ENCODE measurements at places on chromosomes 12 and 14.
A peak's percentile ranks its signal among the peaks of the same experiment; 100 is the strongest.

GRCh38 chr12:84058136-84058535, 854.5 kb downstream of the SLC6A15 start:
- DNase-seq, result peak; percentile 85

GRCh38 chr14:103508521-103509329, 13.9 kb downstream of the CKB start:
- no peak for DNase-seq

DNA sequence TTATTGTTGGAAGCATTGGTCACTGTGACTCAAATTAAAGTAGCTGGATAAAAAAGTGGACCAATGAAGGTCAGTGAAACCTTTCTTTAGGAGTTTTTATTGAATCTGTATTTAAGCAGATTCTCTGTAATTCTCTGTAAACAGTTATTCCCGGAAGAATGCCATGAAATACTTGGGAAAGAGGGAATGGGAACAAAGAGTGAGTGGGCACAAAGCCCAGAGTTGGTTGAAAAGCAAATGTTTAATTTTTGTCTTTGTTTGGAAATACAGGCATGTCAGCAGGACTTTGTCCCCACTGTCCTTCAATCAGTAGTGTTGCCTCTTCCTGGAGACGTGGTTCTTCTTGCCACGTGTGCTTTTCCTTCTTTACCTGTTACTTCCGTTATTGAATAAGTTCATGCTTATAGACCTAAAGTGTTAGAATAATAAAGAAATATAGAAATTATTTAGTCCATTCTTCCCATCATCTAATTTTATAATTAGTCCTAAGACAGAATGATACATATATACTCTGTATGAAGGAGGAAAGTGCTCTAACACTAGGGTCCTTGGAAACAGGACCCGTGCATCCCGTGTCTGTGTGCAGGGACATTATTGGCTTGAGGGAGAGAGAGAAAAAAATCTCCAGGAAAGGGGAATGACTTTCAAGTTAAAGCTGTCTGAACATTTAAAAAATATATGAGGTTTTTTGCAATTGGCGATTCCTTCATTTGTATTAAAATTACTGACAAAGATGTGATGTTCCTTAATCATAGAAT, 2.0 kb upstream of the ANG start:
- DNase-seq, result no peak

DNA sequence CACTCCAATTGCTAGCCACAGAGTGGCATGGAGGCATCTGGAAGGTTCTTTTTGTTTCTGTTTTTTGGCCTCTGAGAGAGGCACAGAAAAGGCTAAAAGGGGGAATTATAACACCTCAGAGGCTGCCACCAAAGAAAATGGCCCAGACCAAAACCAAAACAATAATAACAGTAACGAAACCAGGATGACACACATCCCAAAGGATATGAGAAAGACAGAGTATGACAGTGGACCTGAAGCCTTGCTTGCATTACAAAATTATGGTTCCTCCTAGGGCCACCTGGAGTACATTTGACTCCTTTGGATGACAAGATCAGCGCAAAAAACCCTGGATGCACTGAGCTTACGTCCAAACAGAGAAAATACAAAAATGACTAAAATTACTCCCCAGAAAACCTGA, 152.7 kb downstream of the AEBP2 start:
- DNase-seq, result no peak

DNA sequence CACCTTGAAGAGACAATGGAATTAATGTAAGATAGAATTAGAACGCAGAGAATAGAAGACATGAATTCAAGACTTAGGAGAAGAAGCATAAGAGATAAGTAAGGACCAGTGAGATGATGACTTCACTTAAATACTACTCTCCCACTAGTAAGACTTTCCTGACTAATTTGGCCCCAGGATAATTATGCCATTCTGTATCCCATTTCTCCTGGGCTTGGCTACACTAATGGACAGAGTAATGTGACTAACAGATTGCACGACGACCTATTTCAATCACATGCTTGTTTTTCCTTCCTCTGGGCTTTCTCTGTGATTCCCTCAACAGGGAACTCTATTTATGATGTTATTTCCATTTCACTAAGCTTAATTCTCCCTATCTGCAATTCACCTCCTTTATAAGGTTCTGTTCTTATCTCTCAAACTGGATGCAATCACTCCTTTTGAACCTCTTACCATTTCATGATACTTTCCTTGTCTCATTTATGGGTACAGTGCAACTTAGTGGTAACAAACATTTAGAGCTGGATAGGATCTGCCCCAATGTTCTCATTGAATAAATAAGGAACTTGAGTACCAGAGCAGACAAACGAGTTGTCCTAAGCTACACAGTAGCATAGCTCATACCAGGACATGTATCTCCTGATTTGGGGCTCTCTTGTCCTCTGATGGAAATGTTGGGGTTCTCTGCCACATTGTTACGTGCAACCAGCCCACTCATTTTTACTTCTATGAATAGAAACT, 102.7 kb downstream of the BTG1 start:
- DNase-seq, result no peak

GRCh38 chr12:88202500-88202899, 60.4 kb downstream of the TMTC3 start:
- no peak for DNase-seq

GRCh38 chr12:26195250-26195640, at the start of gene SSPN:
Gene SSPN, plus strand, starts transcription at chr12:26195573. Its CDS starts 100 bp downstream, at chr12:26195673.
- DNase-seq, result peak; percentile 72

GRCh38 chr14:100618763-100619320, 31.6 kb upstream of the BEGAIN start:
- peak; percentile 27 for DNase-seq

DNA sequence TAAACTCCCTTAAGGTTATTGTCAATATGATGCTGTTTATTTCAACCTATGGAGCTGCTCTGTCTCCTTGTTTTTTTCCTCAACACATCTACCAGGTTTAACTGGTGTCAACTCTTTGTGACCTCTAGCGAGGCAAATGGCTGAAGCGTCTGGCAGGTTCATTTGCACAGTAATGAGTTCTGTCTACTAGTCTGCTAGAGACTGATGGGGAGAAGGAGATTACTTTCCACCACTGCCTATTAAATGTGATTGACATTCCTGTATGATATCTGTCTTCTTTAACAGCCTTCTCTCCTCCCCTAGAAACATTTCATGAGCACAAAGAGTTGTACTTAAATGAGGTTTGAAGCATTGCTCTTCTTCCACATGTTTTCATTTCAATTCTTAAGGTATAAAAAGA, 253.7 kb downstream of the SLC6A15 start:
- peak; percentile 20 for DNase-seq

GRCh38 chr14:84554136-84554535, 975.8 kb upstream of the FLRT2 start:
- no peak for DNase-seq

- DNase-seq, result no peak
These were observed 5.6 kb downstream of the CDCA4 start for GRCh38 chr14:105015242-105015641.

GRCh38 chr12:104059963-104060362, 4.4 kb upstream of the HCFC2 start:
- DNase-seq, result no peak

GRCh38 chr12:115830633-115831032, 446.9 kb downstream of the MED13L start:
- DNase-seq, result no peak

- DNase-seq, result no peak
These were observed 2.3 kb downstream of the LTBP2 start for GRCh38 chr14:74609721-74610120.

DNA sequence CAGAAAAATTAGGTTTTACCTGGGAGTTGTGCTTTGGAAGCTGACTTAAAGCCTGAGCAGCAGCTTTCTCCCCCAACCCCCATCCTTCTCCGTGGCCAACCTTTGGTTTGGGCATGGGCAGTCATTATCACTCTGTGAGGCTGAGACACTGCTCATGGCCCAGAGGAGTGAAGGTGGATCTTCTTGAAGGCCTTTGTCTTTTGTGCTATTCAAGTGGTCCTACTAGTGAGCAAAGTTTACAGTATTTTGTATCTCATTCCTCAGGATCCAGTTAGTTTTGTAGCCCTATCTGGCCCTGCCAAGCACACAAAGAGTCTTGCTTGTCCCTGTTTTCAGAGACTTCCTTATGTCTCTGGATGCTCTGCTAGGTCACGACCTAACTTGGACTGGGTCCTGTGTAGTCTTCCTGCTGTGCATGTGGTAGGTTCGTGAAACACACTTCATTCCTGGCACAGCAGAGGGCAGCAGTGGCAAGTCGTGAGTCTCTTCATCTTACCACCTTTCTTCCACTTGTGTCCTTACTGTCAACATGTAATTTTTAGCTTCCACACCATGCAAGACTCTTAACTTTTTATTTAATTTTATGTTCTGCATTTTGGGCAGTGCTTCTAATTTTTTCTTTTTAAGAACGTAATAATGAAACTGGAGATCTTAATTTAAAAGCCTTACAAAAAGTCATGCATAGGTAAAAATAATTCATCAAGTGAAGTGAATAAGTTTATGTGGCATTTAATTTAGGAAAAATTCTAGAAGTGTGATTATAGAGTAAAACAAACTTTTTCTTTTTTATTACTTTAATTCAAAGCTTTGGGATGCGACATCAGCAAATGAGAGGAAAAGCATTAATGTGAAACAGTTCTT, 53.7 kb downstream of the APAF1 start:
- DNase-seq, result peak; percentile 59
